GM23338 (cell line): ENCODE measurements at places on chromosomes 5 and 9. TPM values are rescaled to one million over a fixed set of nuclear protein-coding genes. Genes with fewer than 3 reads are reported as not detected.

The C5orf58 gene
- total RNA-seq = 1.0 TPM in 1 of 2 replicates, not detected in the other

GRCh38 chr9:125663127-125663526 lies 43.9 kb downstream of the MAPKAP1 start:
- no peak for DNase-seq
- H3K27me3 ChIP-seq = no peaks in the 10 kb centered on the region
- peaks cover 9% of the 10 kb centered on the region; the same call in 1 of the 2 replicates for H3K36me3 ChIP-seq
- H3K4me1 ChIP-seq = peaks cover 11% of the 10 kb centered on the region
- H3K27ac ChIP-seq = peak overlapping the region; percentile 5; the same call in 1 of the 2 replicates

DNA sequence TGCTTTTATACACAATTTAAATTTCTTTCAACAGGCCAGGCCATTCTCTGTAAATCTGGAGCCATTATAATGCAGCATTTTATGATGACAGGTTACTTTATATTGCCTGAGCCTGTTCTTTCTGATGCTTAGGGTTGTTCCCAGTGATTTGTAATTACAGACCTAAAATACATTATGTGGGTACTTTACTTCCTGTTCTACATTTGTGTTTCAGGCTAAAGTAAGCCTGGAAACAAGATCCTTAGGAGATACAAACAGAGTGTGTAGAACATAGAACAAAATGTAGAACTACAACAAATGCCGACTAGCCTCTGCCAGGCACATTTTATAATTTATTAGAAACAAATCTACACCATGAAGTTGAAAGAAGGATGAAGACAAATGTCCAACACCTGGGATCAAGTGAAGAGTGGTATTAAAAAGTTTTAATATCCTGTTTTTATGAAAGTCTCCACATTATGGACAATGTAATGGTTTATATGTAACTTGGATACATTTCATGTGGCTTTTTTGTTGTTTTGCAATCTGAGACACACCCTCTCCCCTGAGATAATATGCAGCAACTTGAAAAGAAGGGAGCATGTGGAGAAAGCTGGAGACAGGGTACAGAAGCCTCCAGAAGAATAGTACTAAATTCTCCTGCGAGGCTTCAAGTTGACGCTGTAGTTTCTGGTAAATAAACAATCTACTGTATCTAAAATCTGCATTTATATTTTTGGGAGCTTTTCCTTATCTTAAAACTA lies 46.9 kb downstream of the VCAN start:
- H3K4me1 ChIP-seq = no peaks in the 10 kb centered on the region
- peaks cover 23% of the 10 kb centered on the region; the same call in 1 of the 2 replicates for H3K36me3 ChIP-seq
- H3K4me3 ChIP-seq = no peak overlapping the region
- 0 out of 2 replicates have a peak overlapping the region, but pooled peaks have one; percentile 9 for H3K27ac ChIP-seq

GRCh38 chr5:103369125-103370120 lies 110.9 kb downstream of the MACIR start:
- H3K36me3 ChIP-seq = no peaks in the 10 kb centered on the region
- DNase-seq = no peak
- no peaks in the 10 kb centered on the region for H3K27me3 ChIP-seq
- no peak overlapping the region for H3K27ac ChIP-seq
- H3K4me3 ChIP-seq = no peak overlapping the region
- no peaks in the 10 kb centered on the region for H3K4me1 ChIP-seq

- peaks cover 13% of the 10 kb centered on the region; the same call in 1 of the 2 replicates for H3K4me1 ChIP-seq
- no peaks in the 10 kb centered on the region for H3K36me3 ChIP-seq
- peak overlapping the region; percentile 86 for H3K4me3 ChIP-seq
- DNase-seq = peak; percentile 24
- H3K27me3 ChIP-seq = no peaks in the 10 kb centered on the region
Observed at GRCh38 chr9:83622433-83622938, 457 bp upstream of the IDNK start.

The IFNA21 gene
- not detected in 2 replicates for total RNA-seq

The FSTL4 gene
- 1.4 and 2.2 TPM in 2 replicates for total RNA-seq

DNA sequence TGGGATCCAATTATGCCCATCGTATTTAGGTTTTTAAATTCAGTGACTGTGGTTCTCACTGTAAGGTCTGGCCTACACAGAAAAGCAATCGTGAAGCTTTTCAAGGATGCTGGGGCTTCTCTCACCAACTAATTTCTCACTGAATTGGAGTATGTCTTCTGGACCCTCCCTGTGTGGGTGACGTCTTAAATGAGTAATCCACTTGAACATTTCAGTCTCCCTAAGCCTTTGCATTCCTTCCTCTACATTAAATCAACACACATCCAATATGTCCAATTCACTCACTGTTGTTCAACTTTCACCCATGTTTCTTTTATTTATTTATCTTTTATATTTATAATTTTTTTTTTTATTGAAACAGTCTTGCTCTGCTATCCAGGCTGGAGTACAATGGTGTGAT lies 12.5 kb upstream of the BTF3 start:
- peak overlapping the region; percentile 89 for H3K27ac ChIP-seq
- no peak for DNase-seq
- no peaks in the 10 kb centered on the region for H3K36me3 ChIP-seq

The QRFP gene
- total RNA-seq = not detected in 2 replicates

The SMIM33 gene
- total RNA-seq = not detected in 2 replicates

- no peak overlapping the region for H3K27ac ChIP-seq
- H3K36me3 ChIP-seq = no peaks in the 10 kb centered on the region
- no peak overlapping the region for H3K4me3 ChIP-seq
- H3K27me3 ChIP-seq = no peaks in the 10 kb centered on the region
Observed at GRCh38 chr9:124078641-124079040, 67.1 kb downstream of the LHX2 start.

GRCh38 chr5:175824676-175825075 lies 46.7 kb upstream of the CPLX2 start:
- peaks cover 16% of the 10 kb centered on the region for H3K4me1 ChIP-seq
- no peak for DNase-seq
- H3K4me3 ChIP-seq = no peak overlapping the region
- H3K27me3 ChIP-seq = no peaks in the 10 kb centered on the region

DNA sequence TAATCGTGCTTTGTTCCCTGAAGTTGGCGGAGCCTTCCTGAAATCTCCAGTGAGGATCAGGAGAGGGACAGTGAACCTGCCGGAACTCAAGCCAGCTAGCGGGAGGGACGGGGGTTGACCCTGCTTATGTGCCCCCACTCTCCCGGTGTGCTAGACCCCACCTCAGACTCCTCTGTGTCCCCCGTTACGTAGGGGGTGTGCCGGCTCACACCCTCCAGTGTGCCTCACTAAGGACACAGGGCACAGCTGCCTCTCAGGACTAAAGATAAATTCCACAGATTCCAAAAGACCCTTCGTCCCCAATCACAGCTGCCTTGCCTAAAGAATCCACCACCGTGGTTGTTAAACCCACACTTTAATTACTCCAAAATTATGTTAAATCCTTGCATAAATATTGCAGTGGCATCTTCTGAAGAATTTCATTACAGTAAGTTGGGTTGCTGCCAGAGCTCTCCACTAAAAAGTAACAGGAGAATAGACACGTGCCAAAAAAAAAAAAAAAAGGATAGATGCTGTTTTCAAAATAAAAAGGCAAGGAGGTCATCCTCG lies 73.7 kb downstream of the GTF3C4 start:
- H3K36me3 ChIP-seq = no peaks in the 10 kb centered on the region
- DNase-seq = peak; percentile 37
- peaks cover 25% of the 10 kb centered on the region for H3K4me1 ChIP-seq
- H3K4me3 ChIP-seq = peak overlapping the region; percentile 49; the same call in 1 of the 2 replicates
- H3K27ac ChIP-seq = no peak overlapping the region
- H3K27me3 ChIP-seq = peaks cover 32% of the 10 kb centered on the region

The DNAJC18 gene
- 14.2 and 18.9 TPM in 2 replicates for total RNA-seq

The TTC16 gene
- not detected in 2 replicates for total RNA-seq

- H3K4me3 ChIP-seq = no peak overlapping the region
- no peaks in the 10 kb centered on the region for H3K36me3 ChIP-seq
- no peaks in the 10 kb centered on the region for H3K27me3 ChIP-seq
- no peaks in the 10 kb centered on the region for H3K4me1 ChIP-seq
- no peak overlapping the region for H3K27ac ChIP-seq
- no peak for DNase-seq
Observed at GRCh38 chr9:36779582-36779981, 206.9 kb downstream of the MELK start.

DNA sequence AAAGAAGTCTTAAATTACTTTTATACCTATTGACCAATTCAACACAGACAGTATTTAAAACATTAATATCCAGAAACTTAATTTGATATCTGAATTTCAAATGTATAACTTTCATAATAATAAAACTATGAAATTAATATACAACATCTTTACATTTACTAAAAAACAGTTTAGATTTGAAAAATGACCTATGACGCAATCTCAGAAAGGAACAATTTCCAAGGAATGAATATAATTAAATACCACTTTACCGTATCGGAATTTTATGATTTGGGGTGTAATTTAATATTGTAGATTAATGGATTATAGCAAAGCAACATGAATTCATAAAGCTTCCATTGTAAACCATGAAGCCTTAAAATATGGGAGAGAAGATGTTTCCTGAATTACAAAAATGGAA lies 321.5 kb upstream of the TRPM3 start:
- no peak overlapping the region for H3K4me3 ChIP-seq
- DNase-seq = no peak
- H3K27me3 ChIP-seq = no peaks in the 10 kb centered on the region
- H3K4me1 ChIP-seq = peaks cover 48% of the 10 kb centered on the region
- no peak overlapping the region for H3K27ac ChIP-seq
- no peaks in the 10 kb centered on the region for H3K36me3 ChIP-seq

DNA sequence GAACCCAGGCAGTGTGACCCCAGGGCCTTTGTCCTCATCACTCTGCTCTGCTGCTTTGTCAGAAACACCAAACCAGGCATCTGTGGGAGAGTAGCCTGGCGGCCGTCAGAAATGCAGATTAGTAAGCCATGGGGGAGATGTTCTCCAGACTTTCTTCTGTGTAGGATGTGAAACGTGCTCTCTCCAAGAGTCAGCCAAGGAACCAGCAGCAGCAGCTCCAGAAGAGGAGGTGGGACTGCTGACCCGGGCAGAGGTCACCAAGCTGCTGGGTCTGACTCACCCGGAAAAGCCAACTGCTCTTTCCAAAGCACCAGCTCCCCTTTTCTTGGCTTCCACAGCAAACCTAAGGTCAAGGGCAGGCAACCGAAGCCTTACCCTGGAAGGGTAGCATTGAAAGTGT lies 14.4 kb upstream of the ABLIM3 start:
- H3K27me3 ChIP-seq = no peaks in the 10 kb centered on the region
- no peak for DNase-seq
- H3K27ac ChIP-seq = no peak overlapping the region

The ALG2 gene
- total RNA-seq = 34.3 and 39.7 TPM in 2 replicates

DNA sequence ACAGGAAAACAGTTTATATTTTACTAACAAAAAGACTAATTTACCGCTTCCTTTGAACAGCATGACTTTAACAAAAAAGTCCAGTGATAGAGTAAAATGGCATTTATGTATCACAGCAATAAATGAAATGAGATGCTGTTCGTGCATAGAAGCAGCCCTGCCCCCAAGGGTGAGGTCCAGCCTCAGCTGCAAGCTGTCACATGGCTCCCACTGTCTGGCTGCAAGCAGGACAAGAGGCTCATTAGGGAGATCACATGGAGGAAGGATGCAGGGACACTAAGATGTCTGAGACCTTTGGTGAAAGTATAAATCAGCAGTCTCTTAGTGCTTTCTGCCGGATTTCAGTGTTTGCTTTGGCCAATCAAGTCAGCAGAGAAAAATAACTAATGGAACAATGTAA lies 23.0 kb downstream of the GDNF start:
- no peak overlapping the region for H3K4me3 ChIP-seq
- no peak for DNase-seq
- H3K36me3 ChIP-seq = no peaks in the 10 kb centered on the region
- no peak overlapping the region for H3K27ac ChIP-seq
- H3K4me1 ChIP-seq = peaks cover 15% of the 10 kb centered on the region

GRCh38 chr9:84381508-84381907 lies 41.0 kb upstream of the SLC28A3 start:
- no peak overlapping the region for H3K27ac ChIP-seq
- no peaks in the 10 kb centered on the region for H3K27me3 ChIP-seq
